Activated T-cell treated with anti-CD3 and anti-CD28 coated beads, Interleukin-2, amount 50 U/mL, for 72 hours (primary cell): ENCODE measurements at places on chromosomes 12 and 14.

- DNase-seq, result no peak
These were observed 32.7 kb upstream of the FAR2 start for GRCh38 chr12:29116414-29116813.

DNA sequence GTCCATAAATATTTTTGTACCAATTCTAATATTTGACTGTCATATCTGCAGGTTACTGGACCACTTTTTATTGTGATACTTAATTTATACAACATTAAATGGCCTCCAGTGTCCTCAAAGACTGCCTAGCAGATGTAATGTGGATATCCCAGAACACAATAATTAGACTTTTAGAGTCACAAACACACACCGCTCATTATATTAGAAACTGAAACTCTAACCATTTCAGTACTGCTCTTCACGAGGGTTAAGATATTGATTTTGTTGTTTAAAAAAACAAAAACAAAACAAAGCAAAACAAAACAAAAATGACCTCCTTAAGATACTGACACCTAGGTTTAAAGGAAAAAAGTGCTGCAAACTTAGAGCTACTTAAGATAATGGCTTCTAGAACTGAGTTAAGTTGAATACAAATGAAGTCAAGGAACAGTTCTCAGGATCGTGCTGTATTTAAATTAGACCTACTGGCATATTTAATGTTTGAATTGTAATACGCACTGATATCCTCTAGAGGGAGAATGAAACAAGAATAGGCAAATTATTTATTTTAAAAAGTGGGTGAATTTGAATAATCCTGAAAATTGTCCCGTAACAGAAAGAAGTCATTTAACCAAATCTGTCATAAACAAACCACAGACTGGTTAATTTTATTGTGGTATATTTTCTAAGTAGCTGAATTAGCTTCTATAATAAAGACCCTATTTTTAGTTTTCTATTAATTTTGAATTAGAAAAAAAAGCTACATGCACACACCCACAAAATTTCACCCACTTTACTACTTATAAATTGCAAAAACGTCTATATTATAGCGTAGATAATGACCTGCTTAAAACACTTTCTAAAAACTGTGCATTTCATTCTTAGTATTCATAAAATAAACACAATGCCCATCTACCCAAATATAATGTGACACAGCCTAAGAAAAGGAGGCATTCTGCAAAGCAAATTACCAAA lies 395.2 kb upstream of the DCN start:
- DNase-seq, result no peak

DNA sequence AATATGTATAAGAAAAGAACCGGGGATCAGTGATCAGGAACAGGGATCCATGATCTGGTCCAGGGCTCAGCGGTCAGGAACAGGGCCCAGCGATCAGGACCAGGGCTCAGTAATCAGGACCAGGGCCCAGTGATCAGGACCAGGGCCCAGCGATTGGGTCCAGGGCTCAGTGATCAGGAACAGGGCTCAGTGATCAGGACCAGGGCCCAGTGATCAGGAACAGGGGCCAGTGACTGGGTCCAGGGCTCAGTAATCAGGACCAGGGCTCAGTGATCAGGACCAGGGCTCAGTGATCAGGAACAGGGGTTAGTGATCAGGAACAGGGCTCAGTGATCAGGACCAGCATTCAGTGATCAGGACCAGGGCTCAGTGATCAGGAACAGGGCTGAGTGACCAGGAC lies 56.3 kb downstream of the TMEM121 start:
- DNase-seq, result no peak

- DNase-seq, result no peak
These were observed 74.9 kb upstream of the CPM start for GRCh38 chr12:69007855-69008351.

GRCh38 chr14:102853648-102854047 lies 68.8 kb upstream of the AMN start:
- DNase-seq, result no peak

- no peak for DNase-seq
These were observed at the start of gene TMEM30B for GRCh38 chr14:61281186-61281947. TMEM30B (minus strand) TSS chr14:61281338; CDS start chr14:61281147, 191 bp downstream.

DNA sequence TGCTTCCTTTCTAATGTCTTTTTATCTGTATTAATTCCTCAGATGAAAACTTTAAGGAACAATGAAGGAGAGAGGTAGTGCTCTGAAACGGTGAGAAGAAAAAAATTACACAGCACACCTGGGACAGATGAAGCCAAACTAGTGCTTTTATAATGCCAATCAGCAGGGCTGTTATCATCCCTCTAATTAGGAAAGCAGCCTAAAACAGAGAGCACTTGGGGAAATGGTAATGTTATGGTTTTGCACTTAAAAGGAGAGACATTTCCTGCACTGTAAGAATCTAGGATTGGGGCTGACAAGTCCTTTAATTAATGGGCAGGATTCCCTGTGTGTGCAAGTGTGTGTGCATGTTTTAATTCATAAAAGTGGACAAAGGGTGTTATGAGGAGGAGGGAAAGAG lies 4.8 kb upstream of the LMO3 start:
- DNase-seq, result no peak

DNA sequence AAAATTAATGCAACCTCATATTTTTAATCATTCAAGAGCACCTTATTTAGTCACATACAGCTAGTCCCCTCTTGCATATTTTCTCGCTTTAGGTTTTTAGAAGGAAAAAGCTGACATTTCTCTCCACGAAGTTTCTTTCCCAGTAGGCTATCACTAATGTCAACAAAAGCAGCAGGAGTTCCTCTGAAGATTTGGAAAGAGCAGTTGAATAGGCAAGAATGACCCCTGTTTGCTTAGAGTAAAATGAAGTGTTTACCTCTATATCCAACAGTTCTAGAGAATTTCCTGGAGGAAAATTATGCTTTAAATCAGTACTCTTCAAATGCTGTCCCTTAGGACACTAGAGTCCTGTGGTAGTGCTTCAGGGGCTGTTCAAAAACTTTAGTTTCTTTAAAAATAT lies 188.1 kb upstream of the PRKD1 start:
- no peak for DNase-seq

DNA sequence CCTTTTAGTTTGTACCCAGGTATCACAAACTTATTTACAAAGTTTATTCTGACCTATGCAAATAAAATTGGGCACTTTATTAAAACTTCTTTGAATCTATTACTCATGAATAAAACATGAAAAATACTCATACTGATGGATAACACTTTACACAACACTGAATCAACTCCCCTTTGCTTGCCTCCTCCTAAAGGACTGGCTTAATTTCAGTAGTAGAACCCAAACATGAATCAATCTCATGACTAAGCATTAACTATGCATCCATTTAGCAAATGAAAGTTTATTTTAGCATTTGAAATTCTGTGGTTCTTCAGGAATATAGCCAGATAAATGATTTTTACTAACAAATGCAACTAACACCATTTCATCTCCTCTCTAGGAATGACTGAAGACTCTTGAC lies 32.4 kb downstream of the DENND5B start:
- DNase-seq, result no peak

DNA sequence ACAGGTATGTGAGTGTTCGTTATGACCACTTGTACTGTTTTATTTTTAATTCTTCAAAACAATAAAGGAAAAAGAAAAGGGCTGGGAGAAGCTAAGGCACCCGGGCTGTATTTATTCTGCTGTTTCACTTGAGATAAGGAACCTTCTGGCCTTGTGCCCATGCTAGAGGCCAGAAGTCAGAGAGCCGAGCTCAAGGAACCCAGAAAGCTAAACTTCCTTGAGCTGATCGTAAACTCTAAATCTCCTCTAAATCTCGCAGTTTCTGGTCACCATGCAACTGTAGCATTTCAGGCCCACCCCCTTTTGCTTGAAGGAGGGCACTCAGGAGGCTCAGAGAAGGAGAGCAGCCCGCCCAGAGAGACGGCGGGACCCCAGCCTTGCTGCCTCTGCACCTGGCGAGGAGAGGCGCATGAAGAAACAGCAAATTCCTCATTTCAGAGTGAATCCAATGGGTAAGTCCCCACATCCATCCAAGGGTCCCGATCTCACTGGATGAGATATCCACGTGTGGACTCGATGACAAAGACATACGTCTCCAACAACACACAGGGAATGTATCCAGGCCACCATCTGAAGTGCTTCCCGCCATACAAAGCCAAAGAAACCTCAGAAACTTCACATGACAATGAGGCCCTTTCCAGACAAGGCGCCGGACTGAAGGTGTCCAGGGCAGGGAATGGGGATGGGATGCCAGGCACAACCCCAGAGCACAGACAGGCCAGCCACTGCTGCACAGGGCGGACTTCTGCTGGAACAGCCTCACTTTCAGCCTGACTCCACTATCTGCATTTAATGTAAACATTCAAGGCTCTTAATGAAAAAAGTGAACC lies 14.6 kb downstream of the CCDC88C start:
- DNase-seq, result no peak

GRCh38 chr14:24051176-24051788 lies 527 bp upstream of the CARMIL3 start:
- DNase-seq, result no peak

GRCh38 chr12:131457331-131458047 lies 253.4 kb upstream of the SFSWAP start:
- no peak for DNase-seq

DNA sequence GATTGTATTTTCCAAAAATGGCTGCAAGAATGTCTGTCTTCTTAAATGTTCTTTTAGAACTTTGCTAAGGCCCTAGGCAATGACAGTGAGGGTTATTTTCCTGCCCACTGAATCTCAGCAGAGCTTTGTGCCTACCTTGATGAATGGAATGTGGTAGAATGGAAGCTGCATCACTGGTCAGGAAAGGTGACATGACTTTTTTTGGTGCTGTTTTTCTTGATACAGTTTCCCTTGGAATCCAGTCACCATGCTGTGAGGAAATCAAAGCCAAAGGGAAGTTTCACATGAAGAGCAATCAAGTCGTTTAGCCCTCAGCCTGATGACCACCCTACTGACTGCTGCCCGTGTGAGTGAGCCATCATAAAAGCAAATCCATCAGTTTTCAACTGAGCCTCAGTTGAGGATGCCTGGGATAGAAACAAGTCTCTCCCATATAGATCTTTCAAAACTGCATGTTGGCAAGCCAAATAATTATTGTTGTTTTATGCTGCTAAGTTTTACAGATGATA lies 886.0 kb upstream of the FBXO33 start:
- no peak for DNase-seq

DNA sequence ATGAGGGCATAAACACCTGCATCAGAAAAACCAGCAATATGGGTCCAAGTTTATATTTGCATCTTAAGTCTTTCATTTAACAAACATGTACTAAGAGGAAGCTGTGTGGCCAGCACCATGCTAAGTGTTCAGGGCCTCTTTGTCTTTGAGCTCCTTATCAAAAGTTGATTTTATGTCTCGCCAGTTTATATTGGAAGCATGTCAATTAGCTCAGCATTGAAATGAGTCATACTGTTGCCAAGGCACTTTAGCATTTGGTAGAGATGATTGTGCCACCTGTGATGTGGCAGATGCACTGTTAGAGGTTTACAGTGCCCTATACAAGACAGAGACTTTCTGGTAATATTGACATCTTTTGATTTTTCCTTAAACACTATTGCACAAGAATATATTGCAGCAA lies 68.5 kb downstream of the BHLHE41 start:
- DNase-seq, result no peak
